ENCODE measurements at places on chromosomes 3 and 15.

GRCh38 chr15:88378188-88378637, 89.0 kb downstream of the MRPL46 start:
- no peak for DNase-seq

GRCh38 chr15:94239474-94239873, 8.1 kb downstream of the MCTP2 start:
- DNase-seq: no peak

DNA sequence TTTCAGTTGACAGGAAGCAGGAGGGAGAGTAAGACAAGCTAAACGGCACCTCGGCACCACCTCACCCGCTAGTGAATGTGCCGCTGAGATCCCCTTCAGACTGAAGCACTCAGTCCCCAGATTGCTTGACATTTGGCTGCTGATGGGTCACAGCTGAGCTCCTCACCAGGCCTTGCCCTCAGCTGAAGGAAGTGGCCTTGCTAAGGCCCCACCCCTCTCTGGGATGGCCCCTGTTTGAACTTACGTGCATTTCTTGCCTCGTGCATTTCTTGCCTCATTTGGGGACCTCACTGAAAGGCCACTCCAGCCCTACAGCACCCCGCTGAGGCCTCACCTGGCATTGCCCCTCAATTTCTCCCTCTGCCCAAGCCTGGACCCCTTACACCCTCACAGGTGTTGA, 39.8 kb downstream of the EOGT start:
- DNase-seq: no peak

- peak; percentile 87 for DNase-seq
Measured at GRCh38 chr3:89223188-89223587, 115.8 kb downstream of the EPHA3 start.

- no peak for DNase-seq
Measured at GRCh38 chr3:36812240-36812639, 47.9 kb upstream of the DCLK3 start.

DNA sequence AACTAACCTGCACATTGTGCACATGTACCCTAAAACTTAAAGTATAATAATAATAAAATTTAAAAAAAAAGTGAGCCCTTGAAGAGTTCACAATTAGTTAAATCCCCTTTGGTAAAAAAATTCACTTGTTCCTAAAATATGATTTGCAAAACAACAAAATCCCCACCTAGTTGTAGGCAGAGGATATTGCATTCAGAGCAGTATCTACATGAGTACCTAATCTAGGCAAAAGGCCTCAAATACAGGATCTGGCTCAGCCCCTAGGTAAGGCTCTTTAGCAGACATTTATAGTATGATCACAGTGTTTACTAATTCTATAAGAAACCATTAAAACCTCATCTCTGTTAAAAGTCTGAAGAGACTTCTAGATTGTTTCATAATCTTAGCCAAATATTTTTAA, 89.3 kb upstream of the CCDC80 start:
- DNase-seq: no peak

GRCh38 chr3:36142746-36143145, 237.6 kb upstream of the STAC start:
- DNase-seq: no peak

- DNase-seq: no peak
Measured at GRCh38 chr3:81684751-81685395, 76.6 kb downstream of the GBE1 start.

DNA sequence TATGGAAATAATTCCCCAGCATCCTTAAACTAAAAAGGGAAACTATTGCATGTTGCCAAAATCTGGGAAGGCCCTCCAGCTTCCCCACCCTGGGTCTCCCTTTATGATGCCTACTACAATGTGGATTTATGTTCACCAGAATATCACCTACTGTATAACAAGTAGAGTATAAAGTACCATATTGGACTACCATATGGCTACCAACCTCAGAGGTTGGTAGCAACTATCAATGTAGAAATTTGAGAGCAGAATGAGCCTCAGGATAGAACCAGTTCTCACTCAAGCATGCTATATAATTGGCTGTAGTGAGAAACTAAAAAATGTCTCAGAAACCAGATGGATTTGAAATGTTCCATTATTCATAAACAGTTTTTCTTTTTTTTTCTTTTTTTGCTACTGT, 918.4 kb downstream of the MCTP2 start:
- DNase-seq: no peak

DNA sequence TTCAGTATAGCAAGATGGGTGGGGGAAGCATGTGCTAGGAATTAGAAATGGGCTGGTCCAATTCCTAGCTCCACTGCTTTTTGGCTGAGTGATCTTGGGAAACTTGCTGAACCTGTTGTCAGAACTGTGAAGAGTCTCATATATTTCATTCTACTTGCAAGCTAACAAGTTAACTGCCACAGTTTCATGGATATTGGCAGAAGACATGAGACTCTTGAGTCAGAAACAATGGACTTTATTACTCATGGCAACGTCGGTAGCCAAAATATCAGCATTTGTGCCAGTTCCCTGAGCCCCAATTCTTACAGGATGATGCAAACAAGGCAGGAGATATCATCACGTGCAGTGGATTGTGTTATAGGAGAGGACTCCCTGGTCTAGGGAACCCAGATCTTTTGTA, 26.6 kb upstream of the PLAAT1 start:
- DNase-seq: no peak

DNA sequence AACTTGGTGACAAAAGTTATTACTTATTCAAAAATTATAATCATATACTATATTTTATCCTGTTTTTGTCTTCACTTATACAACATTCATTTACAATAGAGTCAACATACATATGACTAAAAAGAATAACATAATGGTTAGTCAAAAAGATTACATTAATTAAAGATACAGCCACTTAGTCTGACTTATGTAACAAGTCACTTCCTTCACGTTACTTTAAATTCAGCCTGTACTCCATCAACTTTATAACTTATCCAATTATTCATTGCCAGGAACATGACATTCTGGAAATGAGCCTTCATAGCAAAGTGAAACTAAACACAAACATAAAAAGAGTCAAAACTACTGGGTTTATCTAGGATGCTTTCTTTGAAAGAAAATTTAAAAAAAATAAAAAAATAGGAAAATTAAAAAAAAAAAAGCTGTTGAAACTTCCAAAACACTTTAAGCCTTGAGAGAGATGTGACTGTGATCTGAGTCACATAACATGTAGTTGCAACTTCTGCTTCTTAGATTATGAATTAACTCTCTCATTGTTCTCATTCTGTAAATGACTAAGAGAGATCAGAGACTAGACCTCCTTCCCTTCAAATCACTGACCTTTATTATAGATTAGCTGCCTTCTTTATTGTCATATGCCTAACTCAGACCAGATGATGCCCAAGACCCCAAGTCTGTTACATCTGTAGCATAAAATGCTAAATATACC, 107.8 kb downstream of the MYRIP start:
- no peak for DNase-seq

GRCh38 chr3:126573492-126574117, 14.9 kb upstream of the C3orf22 start:
- DNase-seq: no peak

- DNase-seq: no peak
Measured at GRCh38 chr3:23253214-23253613, 50.1 kb downstream of the UBE2E2 start.

GRCh38 chr15:22808240-22808639, 21.8 kb downstream of the NIPA1 start:
- no peak for DNase-seq
